ENCODE measurements at places on chromosomes 2 and 18.

- no peak for DNase-seq
Measured at GRCh38 chr2:191013682-191013931, 364 bp downstream of the STAT1 start.

DNA sequence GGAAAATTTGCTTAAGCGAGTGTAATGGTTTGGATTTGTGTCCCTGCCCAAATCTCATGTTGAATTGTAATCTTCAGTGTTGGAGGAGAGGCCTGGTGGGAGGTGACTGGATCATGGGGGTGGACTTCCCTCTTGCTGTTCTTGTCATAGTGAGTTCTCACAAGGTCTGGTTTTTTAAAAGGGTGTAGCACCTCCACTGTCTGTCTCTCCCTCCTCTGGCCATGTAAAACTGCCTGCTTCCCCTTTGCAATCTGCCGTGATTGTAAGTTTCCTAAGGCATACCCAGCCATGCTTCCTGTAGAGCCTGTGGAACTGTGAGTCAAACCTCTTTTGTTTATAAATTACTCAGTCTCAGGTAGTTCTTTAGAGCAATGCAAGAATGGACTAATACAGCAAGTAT, 6.6 kb downstream of the YIPF4 start:
- DNase-seq, result no peak

- no peak for DNase-seq
Measured at GRCh38 chr2:223459328-223459939, 142.7 kb downstream of the SCG2 start.

DNA sequence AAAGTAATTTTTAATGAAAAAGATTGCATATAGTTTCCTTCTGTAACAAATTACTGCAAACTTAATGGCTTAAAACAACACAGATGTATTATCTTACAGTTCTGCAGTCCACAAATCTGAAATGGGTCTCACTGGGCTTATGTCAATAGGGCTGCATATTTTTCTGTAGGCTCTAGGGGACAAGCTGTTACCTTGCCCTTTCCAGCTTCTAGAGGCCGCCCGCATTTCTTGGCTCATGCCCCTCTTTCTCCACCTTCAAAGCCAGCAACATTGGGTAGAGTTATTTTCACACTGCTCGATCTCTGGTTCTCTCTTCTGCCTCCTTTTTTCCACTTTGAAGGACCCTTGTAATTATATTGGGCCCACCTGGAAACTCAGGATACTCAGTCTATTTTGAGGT, 16.7 kb downstream of the COPS8 start:
- DNase-seq, result no peak

- no peak for DNase-seq
Measured at GRCh38 chr2:20829861-20830260, 7.0 kb upstream of the LDAH start.

DNA sequence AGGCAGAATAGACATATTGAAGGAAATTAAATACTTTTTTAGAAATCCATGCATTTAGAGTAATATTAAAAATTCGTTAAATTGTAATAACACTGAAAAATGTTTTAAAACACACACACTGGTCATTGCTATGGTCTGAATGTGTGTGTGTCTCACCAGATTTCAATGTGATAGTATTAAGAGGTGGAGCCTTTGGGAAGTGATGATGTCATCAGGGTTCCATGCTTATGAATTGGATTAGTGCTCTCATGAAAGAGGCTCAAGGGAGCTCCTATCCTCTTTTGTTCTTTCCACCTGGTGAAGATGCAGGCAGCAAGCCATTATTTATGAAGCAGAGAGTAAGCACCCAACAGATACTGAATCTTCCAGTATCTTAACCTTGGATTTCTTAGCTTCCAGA, 441.8 kb downstream of the CDH2 start:
- no peak for DNase-seq

DNA sequence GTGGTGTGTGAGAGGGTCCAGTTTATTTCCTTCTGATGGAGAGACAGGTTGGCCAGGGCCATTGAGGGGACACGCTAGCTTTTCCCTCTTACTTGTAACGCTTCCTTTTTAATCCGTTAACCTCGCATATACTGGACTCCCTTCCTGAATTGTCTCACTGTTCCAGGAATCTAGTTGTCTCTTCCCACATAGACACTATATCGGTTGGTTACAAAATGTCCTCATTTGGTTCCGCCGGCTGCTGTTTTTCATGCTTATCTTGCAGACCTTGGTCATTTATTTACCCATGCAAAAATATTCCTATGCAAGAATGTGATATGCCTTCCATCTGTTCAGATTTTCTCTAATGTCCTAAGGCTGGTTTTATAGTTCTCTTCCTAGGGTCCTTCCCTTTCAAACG, 35.0 kb downstream of the NEURL3 start:
- no peak for DNase-seq

DNA sequence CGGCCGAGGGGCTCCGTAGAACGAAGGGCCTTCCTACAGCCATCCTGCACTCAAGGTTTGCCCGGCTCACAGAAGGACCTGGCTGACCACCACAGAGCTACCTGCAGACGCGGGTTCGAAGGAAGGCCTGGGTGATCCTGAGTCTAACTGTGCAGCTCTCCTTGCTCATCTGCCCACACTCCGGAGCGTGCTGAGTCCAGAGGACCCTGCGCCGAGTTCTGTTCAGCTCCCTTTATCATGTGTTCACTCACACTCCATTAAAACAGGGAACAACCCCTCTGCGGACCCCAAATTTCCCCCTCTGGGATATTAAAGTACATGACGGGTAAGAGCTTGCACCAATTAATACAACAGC, 138.3 kb downstream of the PXDN start:
- DNase-seq, result no peak

DNA sequence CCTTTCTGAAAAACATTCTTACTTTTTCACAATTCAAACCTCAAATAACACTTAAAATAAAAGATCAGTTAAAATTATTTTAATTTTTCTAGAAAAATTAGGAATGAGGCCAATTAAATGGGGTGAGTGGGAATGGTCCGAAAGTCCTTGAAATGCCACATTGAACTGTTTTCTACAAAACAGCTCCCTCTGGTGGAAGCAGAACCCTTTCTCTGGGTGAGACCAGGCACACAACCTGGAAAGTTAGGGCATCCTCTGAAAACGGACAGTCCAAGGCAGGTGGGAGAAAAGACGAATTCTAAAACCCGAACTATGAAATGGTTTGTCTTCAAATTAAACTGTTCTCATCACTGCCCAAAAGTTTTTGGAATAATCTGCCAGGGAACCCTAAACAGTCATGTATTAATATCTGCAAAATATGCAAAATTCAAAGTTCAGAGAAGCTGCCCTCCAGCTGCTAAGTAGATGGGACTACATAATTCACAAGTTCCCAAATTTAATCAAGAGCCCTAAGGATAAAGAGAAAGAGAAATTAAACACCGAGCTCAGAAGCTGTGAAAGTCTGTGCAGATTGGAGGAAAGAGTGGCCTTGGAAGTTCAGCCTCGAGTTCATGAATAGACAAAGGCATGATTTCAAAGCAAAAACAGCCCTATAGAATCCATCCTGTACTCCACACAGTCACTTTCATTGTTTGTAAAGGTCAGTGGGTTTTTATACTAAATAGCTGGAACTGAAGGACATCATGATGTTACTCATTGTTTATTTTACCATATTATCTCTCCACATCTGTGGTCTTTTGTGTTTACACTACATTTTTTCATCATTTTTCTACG, 108.3 kb downstream of the PIEZO2 start:
- DNase-seq, result no peak
